ENCODE measurements at places on chromosomes 12 and 14.

- DNase-seq = no peak
Measured at GRCh38 chr14:105053421-105053820, 11.8 kb downstream of the GPR132 start.

DNA sequence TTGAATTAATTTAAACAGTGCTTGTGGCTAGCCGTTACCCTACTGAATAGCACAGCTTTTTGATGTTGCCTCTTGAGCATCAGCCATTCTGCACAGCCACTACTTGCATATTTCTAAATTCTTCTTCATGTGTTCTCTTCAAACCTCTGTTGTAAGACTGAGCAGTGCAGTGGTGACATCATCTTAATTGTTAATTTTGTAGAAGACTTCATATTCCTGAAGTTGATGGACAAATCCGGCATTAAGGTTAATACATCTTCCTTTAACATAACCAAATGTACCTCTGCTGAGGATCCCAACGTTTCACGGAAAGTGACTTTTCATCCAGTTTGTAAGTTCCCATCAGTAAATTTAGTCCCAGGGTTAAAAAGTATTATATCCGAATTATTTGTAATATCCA is 25.6 kb downstream of the SENP1 start:
- DNase-seq = no peak

DNA sequence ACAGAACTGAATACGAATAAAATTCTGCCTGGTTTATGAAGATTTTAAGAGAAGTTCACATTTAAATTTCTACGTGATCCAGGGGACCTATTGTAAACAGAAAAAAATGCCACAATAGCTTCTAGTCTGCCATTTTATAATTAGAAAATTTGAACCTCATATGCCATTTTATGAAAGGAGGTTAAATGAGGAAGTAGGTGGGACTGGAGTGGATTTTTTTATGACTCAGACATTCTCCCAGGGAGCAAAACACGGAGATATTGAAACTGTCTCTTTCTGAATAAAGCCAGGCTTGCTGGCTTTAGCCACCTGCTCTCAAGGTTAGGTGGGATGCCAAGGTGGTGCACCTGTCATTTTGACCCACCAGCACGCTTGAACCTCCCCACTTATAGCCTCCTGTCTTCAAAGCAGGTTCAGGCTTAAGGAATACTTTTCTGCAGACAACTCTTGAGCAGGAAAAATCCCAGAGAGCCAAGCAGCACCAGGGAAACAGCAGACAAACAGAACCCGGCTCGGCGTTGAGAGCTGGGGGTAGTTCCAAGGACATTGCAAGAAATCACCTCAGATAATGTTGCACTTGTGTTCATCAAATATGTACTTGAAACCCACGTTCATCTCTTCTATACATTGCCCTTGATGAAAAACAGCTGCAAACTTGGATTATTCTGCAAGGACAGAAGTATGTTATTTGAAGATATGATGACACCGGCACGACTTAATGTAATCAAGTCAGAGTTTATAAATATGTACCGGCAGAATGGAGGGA is 203.7 kb downstream of the PPM1H start:
- DNase-seq = no peak

DNA sequence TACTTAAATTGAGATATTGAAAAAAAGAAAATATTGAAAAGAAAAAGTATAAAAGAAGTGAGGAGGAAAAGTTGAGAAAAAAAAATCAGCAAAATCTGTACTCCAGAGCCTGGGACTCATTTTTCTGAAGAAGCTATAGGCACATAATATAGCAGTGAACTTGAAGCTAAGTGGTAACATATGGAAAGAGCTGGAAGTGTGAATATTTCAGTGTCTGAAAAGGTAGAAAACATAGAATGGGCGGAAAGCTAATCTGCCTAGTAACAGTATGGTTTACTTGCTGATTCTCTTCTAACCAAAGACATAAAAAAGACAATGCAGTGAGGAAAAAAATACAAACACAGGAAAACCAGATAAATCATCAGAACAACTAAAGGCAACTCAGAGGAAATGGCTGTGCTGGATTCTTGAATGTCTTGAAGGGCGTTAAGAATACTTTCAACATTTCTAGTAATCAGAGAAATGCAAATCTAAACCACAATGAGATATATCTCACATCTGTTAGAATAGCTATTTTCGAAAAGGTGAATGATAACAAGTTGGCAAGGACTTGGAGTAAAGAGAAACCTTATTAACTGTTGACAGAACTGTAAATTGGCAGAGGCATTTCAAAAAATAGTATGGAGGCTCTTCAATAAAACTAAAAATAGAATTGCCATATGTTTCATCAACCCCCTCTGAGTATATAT is 784.6 kb downstream of the LRFN5 start:
- no peak for DNase-seq

DNA sequence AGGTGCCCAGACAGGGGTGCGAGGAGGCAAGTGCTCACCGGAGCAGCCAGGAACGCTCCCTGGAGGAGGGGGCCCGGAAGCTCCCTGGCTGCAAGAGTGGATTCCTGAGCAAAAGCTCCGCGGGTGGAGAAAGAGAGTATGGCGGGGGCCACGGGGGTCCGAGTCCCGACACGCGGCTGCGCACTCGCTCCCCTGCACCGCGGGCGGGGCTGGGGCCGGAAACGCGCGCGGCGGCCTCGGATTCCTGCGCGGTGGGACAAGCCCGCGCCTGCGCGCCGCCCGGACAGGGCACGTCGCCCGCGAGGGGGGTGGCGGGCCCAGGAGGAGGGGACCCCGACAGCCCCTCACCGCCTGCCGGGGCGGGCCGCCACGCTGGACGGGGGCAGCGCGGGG is 27.8 kb upstream of the GPR132 start:
- DNase-seq = peak; percentile 78

- DNase-seq = no peak
Measured at GRCh38 chr14:94601884-94602391, 10.3 kb upstream of the SERPINA3 start.

GRCh38 chr14:58270628-58271027 is 26.0 kb downstream of the PSMA3 start:
- no peak for DNase-seq

- peak; percentile 54 for DNase-seq
Measured at GRCh38 chr14:54450535-54450934, 9.4 kb upstream of the CNIH1 start.

GRCh38 chr14:103281496-103282231 is 52.4 kb upstream of the EIF5 start:
- no peak for DNase-seq

DNA sequence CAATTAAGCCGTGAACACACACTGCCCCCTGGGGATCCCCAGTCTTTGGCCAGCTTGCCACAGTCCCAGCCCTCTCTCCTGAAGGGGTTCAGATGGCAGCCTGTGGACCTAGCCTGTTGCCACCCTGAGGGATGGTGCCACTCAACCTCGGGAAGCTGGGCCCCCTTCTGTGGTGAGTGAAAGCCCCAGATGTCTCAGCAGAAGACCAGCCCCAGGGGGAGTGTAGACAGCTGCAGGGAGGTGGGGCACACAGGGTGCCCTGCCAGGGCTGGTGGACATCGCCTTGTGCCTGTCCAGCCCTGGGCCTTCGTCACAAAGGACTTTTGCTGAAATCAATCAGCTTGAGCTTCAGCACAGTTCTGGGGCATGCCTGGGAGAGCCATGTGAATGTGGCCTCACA is 32.4 kb downstream of the C14orf132 start:
- DNase-seq = no peak

- no peak for DNase-seq
Measured at GRCh38 chr14:102822311-102822863, 45.1 kb downstream of the TRAF3 start.

- DNase-seq = no peak
Measured at GRCh38 chr12:57536597-57536942, 10.4 kb downstream of the DCTN2 start.

DNA sequence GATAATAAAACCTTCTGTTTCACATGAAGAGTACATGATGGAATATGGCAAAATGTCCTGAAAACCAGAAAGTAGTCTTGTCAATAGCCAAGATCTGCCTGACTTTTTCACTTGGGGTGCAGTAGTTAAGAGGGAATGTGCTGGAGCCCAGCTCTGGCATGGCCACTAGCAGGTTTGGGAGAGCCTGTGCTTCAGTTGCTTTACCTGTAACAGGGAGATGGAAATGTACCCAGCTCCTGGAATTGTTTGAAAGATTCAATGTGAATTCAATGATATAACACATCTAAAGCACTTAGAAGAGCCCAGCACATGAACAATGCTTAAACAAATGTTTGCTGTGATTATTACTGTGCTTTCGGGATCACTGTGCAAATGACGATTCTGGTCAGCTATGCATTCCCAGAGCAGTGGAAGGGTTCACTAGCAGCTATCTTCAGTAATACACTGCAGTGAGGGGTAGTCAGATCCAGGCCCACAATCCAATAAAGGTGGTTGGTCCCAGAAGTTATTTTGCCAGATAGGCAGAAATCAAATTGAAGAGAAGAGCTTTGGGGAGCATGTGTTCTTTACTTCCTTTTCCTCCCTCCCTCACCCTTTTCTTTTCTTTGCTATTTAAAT is 224.9 kb downstream of the APAF1 start:
- DNase-seq = no peak

DNA sequence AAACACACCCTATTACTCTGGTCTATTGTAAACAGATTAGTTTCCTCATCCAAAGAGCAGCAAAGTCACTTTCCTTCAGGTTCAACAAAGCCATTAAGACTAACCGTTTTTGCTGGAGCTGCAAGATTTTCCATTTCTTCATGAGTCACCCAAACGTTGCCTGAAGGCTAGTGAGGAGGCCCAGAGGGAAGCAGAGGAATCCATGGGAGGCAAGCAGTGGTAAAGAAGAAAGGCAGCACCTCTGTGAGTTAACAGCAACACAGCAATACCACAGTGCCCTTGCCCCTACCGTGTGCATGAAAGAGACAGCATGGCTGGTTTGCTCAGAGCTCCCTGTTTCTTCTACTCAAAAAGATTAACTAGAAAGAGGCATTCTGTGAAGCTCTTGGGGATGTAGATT is 206.3 kb downstream of the ACSS3 start:
- DNase-seq = no peak

DNA sequence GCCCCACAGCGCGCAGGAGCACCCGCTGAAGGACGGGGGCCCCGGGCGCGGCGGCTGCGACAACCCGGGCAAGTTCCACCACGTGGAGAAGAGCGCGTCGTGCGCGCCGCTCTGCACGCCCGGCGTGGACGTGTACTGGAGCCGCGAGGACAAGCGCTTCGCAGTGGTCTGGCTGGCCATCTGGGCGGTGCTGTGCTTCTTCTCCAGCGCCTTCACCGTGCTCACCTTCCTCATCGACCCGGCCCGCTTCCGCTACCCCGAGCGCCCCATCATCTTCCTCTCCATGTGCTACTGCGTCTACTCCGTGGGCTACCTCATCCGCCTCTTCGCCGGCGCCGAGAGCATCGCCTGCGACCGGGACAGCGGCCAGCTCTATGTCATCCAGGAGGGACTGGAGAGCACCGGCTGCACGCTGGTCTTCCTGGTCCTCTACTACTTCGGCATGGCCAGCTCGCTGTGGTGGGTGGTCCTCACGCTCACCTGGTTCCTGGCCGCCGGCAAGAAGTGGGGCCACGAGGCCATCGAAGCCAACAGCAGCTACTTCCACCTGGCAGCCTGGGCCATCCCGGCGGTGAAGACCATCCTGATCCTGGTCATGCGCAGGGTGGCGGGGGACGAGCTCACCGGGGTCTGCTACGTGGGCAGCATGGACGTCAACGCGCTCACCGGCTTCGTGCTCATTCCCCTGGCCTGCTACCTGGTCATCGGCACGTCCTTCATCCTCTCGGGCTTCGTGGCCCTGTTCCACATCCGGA is 1.4 kb downstream of the FZD10 start:
- DNase-seq = no peak

DNA sequence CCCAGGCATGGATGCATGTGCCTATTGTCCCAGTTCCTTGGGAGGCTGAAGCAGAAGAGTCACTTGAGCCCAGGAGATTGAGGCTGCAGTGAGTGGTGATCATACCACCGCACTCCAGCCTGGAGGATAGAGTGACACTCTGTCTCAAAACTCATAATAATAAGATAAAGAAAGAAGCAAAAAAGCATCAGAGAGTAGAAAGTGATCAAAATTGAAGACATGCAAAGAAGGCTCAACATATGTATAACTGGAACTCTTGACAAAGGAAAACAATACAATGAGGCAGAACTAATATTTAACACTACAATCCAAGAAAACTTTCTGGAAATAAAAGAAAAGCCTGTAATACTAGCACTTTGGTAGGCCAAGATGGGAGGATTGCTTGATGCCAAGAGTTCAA is 48.3 kb upstream of the COCH start:
- DNase-seq = no peak

DNA sequence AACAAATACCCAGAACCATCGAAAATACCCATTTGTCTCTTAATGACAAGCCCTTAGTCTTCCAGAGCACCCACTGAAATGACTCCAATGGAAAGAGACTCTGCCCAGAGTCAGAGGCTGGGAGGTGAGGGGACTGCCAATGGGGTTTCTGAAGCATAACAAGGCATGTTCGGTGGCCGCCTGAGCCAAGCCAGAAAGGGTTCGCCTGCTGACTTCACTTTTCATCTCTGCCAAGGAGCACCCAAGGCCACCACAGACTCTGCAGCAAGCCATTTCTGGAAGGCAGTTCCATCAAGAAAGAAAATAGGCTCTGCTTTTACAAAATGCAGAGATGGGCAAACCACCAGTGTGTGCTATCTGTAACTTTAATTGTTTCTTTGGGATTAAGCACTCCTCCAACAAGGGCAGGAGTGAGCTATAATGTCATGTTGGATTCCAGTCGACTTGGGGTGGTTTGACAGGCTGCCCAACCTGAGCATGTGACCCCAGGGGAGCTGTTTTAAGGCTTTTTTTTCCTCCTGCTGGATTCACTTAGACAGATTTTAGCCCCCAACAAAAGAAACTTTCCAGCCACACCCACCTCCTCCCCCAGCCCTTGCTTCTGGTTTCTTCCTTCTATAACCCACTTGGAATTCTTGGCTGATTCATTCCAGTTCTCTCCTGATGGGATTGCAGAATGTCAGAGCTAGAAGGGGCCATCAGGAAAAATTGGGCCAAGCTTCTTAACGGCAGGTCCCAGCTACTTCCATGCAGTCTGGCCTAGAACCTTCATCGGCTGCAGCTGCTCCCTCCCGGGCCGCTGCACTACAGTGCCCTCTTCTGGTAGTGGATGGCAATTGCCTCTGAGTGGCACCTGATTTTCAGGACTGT is 24.1 kb downstream of the CKAP4 start:
- peak; percentile 72 for DNase-seq

DNA sequence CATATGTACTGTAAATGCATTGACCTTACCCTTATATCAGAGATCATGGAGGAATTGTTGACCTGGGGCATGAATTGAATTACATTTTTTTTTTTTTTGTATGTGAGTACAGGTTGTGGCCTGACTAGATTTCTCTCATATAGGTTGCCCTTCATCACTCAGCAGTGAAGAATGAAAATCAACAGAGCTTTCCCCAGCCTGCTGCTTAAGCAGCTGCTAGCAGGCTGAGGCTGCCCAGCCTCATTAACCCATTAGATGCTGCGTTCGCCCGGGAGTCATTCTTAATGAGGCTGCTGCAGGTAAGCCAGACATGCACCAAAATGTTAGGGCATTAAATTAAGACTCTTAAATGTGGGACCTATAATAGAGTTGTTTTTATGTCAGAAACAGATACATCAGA is 236.0 kb downstream of the ETNK1 start:
- no peak for DNase-seq

All from CD4-positive, alpha-beta T cell treated with Interleukin-1 beta for 1 hour (primary cell).